Stimulated activated CD4-positive, alpha-beta T cell treated with anti-CD3 and anti-CD28 coated beads, TNF-alpha, amount 100 ng/mL, for 24 hours (primary cell): ENCODE measurements at places on chromosomes 16 and 17.
A peak's percentile ranks its signal among the peaks of the same experiment; 100 is the strongest.

DNA sequence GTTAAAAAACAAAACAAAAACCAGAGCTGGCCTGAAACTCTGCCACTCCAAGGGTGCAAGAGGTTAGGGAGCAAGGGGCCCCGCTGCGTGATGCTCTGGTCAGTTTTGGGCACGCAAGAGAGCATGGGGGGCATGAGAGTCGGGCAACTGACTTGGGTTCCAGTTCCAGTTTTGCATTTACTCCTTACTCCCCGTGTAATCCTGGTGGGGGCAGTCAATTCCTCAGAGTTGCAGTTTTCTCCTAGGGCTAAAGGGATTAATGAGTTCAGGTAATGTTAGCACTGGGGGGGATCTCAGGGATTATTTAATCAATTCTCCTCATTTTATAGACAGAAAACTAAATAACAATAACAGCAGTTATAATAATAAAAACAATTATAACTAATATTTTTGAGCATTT is 72.9 kb upstream of the PMFBP1 start:
- no peak for DNase-seq

GRCh38 chr16:73355981-73356380 is 308.1 kb upstream of the ZFHX3 start:
- no peak for DNase-seq

DNA sequence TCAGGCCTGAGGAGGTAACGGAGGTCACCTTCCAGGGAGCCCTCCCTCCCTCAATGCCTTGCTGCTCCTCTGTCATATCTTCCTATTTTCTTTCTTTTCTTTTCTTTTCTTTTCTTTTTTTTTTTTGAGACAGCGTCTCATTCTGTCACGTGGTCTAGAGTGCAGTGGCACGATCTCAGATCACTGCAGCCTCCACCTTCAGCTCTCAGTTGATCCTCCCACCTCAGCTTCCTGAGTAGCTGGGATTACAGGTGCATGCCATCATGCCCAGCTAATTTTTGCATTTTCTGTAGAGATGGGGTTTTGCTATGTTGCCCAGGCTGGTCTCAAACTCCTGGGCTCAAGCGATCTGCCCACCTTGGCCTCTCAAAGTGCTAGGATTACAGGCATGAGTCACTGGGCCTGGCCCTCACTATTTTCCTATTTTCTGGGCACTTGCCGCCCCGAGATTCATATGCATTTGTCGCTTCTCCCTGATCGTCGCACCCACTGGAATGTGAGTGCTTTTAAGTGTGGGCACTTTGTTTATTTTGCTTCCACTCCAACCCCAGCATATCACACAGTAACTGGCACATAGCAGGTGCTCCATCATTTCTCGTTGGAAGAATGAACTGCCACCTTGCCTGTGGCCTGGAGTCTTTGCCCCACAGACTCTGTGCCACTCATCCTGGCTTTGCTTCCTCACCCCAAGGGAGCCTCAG is 31.7 kb downstream of the CPNE2 start:
- DNase-seq, result no peak

GRCh38 chr17:68509141-68510057 is 2.8 kb upstream of the PRKAR1A start:
- no peak for DNase-seq

- no peak for DNase-seq
These were observed 156.9 kb downstream of the C16orf78 start for GRCh38 chr16:49530427-49530970.

DNA sequence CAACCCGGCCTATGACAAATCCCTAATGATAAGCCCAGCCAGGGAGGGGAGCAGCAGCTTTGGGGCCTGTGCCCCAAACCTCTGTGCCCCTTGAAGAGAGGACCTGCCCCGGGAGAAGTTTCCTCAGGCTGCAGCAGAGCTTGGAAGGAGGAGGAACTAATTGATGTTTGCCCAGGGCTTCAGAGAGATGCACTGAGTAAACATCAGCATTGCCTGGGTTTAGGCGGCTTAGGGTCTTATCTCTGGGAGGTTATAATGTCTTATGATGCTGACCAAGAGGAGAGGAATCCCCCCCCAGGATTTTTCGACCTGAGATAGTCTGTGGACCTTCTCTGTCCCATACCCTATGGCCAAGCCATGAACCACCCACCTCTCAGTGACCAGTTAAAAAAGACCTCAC is 148.7 kb upstream of the SDK2 start:
- DNase-seq, result no peak

DNA sequence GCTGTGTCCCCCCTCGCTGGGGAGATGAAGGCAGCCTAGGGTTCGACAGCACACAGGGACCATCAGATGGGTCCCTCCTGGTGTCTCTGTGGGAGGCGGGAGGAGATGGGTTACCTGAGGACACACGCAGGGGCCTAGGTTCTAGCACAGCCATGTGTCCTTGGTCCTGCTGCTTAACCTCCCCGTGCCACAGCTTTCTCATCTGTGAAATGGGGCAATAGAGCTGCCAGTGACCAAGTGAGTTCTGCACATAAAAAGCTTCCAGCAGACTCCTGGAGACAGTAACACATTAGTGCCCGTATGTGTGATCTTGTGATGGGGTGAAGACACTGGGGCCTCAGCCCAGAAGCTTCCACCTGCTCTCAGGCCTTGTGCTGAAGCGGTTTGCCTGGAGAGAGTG is 96.0 kb upstream of the GSE1 start:
- DNase-seq, result no peak

DNA sequence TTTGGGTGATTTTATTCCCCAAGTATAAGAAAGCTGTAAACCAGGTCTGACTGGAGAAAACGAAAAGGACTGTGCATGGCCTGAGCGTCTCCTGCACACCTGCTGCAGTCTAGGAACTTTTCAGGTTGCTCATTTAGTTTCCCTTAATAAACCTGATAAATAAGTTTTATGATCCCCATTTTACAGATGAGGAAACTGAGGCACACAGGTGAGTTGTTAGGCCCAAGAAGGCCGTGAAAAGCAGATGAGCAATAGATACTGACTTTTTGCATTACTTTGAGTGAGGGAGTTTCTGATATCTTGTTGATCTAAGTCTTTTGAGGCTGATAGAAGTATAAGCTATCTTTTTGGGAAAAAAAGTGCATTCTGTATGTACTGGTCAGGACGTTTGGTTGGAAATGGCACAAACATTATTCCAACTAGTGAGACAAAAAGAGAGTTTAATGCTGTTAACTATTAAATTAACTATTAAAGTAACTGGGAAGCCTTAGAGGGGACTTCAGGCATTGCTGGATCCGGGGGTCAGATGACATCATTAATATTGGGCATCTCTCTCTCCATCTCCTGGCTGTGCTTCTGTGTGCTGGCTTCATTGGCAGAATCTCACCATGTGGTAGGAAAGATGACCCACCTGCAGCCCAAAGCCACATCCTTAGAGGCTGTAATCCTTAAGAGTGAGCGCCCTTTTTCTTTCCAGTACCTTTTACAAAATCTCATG is 163.4 kb downstream of the CMIP start:
- DNase-seq, result no peak

DNA sequence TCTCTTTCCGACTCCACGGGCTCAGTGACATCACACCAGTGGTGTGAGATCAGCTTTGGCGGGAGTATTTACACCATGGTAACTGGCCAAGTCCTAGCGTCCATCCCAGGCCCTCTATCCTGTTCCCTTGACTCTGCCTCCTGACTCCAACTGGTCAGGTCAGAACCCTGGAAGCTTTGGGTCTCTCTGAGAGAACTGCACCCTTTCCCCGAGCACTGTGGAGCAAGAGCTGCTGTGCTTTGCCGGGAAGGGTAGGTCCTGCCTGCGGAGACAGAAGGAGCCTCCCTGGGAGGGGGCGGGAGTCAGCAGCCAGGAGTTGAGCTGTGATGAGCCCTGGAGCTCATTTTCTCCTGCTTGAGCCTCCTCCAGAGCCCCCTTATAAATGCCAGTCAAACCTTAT is 212.1 kb upstream of the TNRC6C start:
- DNase-seq, result no peak

- DNase-seq, result no peak
These were observed 146.8 kb downstream of the SEC14L1 start for GRCh38 chr17:77287432-77288068.

DNA sequence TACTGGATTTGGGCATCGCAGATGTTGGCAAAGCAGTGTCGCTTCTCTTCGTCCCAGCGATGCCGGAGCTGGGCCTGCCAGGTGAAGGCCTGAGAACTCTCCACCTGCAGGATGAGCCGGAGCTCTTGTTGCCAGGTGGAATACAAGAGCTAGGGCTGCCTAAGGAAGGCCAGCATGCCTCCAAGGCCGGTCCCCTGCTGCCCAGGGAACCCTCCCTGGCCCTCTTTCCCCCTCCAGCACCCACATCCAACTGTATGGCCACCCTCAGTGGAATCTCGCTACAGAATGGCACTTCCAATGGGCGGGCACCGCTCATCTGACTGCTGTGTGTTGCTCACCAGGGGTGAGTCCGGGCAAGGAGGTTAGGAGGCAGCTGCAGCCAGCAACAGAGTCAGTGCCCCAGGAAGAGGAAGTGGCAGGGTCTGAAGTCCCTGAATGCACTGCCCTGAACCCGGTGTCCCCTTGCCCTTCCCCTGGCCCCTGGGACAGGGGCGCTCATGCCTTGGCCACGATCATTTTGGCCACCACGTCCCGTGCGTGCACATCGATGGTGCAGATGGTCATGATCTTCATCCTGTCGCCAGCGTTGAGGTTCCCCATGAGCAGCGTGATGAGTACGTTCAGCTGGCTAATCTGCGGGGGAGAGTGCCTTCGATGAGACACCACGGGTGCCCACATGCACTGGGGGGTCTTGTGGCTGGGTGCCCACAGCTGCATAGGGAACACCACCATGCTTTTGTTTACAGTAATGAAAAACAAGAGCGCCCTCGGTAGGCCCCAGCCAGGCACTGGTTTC is 75.8 kb downstream of the DNAH17 start:
- no peak for DNase-seq

DNA sequence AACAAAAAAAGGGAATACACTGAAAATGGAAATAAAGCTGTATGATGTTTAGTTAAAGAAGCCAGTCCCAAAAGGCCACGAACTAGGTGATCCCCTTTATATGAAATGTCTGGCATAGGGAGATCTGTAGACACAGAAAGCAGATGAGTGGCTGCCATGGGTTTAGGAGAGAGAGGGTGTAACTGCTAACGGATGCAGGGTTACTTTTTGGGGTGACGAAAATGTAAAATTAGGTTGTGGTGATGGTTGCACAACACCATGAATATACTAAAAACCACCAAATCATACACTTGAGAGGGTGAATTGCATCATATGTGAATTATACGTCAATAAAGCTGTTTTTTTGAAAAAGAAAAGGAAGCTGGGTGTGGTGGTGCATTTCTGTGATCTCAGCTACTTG is 99.6 kb downstream of the ADCY9 start:
- no peak for DNase-seq

GRCh38 chr16:24520983-24521382 is 18.4 kb upstream of the RBBP6 start:
- DNase-seq, result no peak

GRCh38 chr17:77449908-77450741 is 309.4 kb downstream of the SEC14L1 start:
- peak; percentile 56 for DNase-seq

DNA sequence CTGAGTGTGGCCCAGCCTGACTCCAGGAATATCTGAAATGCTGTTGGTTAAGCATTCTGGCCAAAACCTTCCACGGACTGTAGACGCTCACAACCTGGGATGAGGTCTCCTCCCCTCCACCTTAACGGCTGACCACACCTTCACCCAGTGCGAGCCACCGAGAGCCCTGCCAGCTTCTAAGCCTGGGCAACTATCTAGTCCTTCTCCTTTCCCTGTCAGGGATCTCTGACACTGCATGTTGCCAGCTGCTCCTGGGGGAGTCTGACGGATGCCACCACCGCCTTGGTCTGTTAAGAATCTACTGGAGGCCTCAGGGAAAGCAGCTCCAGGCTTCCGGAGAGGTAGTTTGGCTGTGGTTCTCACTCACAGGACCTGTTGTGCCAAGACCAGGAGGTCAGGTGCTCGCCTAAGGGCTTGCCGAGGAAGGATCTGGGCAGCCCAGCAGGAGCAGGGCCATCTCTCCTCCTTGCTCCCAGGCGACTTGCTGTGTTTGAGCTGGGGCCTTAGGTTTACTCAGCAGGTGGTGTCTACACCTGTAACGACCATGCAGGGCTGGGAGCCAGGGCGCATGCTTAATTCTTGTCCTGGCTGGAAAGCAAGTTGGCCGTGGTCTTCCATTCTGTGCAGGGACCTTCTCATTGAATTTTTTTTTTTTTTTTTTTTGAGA is 111.8 kb downstream of the NTN1 start:
- DNase-seq, result no peak

GRCh38 chr16:70390774-70391173 is 44.1 kb downstream of the DDX19A start:
- DNase-seq, result no peak
